Activated naive CD8-positive, alpha-beta T cell treated with anti-CD3 and anti-CD28 coated beads for 36 hours (primary cell): ENCODE measurements at places on chromosomes 7 and 10. TPM values are rescaled to one million over a fixed set of nuclear protein-coding genes. Genes with fewer than 3 reads are reported as not detected.
A peak's percentile ranks its signal among the peaks of the same experiment; 100 is the strongest.

The ZNF438 gene
- 2.5 TPM for total RNA-seq

The RPS24 gene
- 2,336 TPM for total RNA-seq

The CAMK2B gene
- total RNA-seq, result 0.62 TPM

The FRAT1 gene
- 2.7 TPM for total RNA-seq

The CALML5 gene
- not detected for total RNA-seq

The SPRN gene
- total RNA-seq, result not detected

The STEAP1 gene
- 2.0 TPM for total RNA-seq

The ANKRD22 gene
- total RNA-seq, result not detected

The MMD2 gene
- not detected for total RNA-seq

The LRRC61 gene
- total RNA-seq, result 23.5 TPM

The OR13A1 gene
- total RNA-seq, result not detected

- DNase-seq, result peak; percentile 23
Observed at GRCh38 chr10:8088504-8088903, 34.0 kb downstream of the GATA3 start.

GRCh38 chr10:99304862-99305229, 24.3 kb upstream of the CNNM1 start:
- no peak for DNase-seq

GRCh38 chr7:15174485-15174884, 271.9 kb upstream of the DGKB start:
- DNase-seq, result no peak

GRCh38 chr7:144102041-144102440, 7.3 kb upstream of the OR2A2 start:
- DNase-seq, result no peak

- no peak for DNase-seq
Observed at GRCh38 chr10:68007356-68007755, 67.7 kb downstream of the HERC4 start.

DNA sequence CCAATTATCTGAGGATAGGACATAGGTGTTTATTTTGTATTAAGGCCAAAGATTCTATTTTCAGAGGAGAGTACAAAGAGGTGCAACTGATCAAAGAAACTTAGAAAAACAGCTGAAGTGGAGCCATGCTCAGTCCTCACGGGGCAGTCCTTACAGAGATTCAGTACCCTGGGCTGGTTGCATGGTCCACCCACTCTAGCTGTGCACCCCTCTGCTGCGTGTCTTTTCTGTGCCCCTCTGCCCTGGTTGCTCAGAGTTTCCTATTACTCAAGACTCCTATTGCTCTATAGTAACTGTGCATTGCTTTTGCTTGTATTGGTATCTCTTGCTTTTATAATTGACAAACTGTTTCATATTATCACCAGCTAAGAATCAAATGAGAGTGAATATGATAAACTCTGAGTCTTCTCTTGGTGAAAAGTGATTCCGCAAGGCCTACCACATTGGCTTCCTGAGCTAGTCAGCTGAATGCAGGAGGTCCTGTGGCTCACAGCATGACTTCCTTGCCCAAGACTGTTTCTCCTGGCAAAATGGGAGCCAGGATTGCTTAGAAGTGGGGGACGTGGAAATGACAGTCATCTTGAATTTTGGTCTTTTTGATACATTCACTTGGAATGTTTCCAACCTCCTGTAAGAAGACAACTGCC, 137.0 kb downstream of the GLCCI1 start:
- DNase-seq, result no peak

GRCh38 chr10:125738206-125738605, 18.7 kb downstream of the EDRF1 start:
- DNase-seq, result no peak

- no peak for DNase-seq
Observed at GRCh38 chr7:36260481-36260880, 107.4 kb downstream of the EEPD1 start.

DNA sequence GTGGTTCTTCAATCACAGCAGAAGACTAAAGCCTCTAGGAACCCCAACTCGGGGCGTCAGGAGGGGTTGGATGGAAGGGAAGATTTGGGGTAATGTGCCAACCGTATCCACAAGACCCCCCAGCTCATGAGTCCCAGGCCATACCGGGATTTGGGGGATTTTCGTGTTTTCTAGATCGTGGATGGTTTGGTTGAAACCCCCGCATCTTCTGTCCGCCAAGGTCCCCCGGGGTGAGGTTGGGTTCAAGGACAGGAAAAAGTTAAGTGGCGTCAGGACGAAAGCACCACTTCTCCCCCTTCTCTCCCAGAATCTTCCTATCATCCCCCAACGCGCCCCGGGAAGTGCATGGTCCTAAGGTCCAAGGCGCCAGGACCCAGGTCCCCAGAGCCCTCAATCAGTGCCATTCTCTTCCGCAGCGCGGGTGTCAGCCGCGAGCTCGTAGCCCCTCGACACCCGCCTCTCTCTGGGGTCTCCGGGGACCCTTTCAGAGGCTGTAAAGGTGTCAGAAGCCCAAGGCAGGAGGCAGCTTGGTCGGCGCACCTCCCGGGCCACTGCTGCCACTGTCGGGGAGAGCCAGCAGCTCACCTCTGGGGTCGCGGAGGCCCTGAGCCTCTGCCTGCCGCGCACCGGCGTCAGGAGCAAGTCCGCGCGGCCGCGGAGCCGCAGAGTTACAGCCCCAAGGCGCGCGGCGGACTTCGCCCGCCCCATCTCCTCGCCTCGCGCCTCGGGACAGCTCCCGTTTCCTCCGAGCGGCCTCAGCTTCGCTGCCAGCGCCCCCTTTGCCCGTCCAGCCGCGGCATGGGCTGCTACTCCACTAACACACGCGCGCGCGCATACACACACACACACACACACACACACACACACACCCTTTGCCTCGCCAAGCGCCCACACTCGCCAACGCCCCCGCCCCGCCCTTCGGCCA, 1.5 kb downstream of the MKX start:
- DNase-seq, result peak; percentile 30

DNA sequence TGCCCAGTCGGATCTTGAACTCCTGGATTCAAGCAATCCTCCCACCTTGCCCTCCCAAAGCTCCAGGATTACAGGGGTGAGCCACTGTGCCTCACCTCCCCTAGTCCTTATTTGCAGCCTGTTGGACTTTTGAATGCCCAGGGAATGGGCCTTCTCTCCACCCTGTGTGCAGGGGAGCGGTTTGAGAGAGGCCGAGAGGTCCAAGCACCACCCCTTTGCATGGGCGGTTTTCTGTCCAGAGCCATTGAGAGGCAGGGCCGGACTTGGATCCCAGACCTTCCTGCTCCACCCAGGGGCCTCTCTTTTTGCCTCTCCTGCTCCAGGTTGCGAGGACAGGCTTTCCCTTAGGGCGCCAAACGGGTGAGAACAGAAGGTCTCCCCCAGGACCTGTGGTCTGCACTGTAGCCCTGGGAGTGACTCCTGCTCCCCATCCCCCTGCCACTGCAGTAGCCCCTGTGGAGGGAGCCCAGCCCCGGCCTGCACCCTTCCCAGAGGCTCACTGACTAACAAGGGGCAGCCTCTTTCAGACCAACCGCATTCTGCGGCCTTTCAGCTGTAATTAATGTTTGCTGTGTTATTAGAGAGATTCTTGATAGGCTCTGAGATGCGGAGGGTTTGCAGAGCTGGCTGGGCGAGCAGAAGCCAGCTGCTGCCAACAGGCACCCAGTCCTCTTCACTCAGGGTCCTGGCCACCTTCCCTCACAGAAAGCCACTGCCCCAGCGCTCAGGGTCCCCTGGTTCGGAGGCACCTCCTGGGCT, 57.9 kb downstream of the ELFN1 start:
- DNase-seq, result no peak

- DNase-seq, result no peak
Observed at GRCh38 chr10:110717781-110718589, 73.8 kb downstream of the RBM20 start.

- DNase-seq, result no peak
Observed at GRCh38 chr7:30322271-30323005, 38.0 kb downstream of the ZNRF2 start.

GRCh38 chr10:17453035-17453372, 1.4 kb downstream of the ST8SIA6 start:
- DNase-seq, result no peak

GRCh38 chr10:26448706-26449435, 10.7 kb downstream of the APBB1IP start:
- DNase-seq, result peak; percentile 77

DNA sequence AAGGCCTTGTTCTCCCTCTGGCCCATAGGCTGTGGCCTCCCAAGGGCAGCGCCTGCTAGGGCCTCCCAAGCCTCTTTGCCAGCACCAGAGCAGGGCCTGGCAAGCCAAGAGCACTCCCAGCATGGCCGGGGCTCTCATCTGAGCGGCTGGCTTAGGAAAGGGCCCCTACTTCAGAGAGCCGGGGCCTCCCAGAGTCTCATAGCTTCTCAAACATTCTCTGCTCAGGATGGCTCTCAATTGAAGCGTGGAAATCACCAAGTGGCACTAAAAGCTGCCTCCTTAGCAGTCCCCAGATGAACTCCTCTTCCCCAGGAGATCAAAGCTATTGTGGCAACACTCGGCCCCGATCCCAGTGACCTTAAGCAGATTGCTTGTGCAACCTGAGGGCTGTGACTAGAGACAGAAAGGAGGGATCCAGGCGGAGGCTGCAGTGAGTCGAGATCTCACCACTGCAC, 69.4 kb downstream of the FAM53B start:
- DNase-seq, result no peak

DNA sequence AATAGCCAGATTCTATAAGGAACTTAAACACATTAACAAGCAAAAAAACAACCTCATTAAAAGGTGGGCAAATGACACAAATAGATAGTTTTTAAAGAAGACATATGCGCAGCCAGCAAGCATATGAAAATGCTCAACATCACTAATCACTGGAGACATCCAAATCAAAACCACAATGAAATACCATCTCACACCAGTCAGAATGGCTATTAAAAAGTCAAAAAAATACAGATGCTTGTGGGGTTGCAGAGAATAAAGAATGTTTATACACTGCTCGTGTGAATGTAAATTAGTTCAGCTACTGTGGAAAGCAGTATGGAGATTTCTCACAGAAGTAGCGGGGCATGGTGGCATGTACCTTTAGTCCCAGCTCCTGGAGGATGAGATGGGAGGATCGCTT, 164.0 kb downstream of the CHRM2 start:
- no peak for DNase-seq

DNA sequence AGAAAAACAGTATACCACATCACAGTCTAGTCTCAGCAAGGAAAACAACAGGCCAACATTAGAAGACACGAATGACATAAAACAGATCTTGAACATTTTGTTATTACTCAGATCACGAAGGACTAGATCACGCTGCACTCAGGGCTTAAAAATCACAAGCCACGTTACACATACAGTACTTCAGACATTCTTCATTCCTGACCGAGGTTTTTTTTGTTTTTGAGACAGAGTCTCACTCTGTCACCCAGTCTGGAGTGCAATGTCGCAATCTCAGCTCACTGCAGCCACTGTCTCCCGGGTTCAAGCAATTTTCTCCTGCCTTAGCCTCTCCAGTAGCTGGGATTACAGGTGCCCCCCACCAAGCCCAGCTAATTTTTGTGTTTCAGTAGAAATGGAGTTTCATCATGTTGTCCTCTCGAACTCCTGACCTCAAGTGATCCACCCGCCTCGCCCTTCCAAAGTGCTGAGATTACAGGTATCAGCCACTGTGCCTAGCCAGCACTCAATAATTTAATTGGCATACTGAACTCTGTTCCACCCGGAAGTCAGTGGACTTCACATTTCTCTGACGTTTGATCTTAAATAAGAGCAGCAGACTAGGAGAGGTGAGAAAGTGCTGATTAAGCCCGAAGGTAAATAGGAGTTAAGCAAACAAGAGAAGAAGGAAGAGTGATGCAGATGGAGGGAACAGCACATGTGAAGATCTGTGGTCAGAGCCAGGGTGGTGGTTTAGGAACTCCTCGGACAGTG, 3.5 kb downstream of the AIMP2 start:
- no peak for DNase-seq

DNA sequence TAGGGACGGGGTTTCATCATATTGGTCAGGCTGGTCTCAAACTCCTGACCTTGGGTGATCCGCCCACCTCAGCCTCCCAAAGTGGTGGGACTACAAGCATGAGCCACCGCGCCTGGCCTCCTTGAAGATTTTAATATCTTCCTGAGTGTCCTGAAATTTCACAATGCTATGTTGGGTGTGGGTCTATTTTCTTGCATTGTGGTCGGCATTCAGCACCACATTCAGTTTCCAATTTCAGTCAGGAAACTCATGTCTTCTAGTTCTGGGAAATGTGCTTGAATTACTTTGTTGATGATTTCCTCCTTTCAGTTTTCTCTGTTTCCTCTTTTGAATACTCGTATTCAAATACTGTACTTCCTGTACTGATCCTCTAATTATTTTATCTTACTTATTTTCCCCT, 49.3 kb upstream of the IL6 start:
- no peak for DNase-seq

DNA sequence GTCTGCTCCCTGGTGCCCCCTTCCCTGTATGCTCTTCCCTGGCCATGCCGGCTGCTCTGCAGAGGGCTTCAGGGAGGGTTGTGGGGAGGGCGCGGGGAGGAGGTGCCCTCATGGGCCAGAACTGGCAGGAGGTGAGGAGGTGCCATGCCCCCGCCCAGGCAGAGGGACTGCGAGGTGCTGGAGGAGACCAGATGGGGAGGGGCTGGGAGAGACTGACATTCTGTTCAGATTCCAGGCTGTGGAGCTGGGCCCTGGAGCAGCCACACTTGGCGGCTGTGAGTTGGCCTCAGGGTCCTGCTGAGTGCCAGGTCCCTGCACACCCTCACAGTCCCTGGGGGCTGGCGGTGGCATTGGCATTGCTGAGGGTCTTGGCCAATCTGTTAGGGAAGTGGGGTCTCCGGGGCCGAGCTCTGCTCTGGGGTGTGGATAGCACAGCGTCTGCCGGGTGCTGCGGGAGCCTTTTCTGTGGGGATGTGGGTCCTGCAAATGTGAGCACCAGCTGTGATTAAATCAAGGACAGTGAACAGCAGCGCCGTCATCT, 25.4 kb downstream of the INPP5A start:
- no peak for DNase-seq

DNA sequence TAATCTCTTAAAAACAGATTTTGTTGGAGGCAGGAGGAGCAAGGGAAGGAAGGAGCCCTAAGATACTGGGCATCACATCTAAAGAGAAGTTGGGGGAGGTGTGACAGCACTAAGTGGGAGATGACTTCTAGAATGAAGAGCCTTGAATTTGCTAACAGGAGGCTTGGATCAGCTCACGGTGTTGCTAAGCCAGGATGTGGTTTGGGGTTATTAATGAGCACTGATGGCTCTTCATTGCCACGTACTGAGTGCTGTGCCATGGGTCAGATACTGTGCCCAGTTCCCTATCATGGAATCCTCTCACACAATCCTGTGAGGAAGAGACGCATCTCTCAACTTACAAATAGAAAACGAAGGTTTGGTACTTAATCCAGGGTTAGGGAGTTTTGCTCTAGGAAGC, 78.5 kb downstream of the C7orf25 start:
- DNase-seq, result no peak

- no peak for DNase-seq
Observed at GRCh38 chr10:116472891-116473290, 45.2 kb downstream of the PNLIPRP3 start.
